ENCODE measurements at places on chromosomes 2 and 18.

DNA sequence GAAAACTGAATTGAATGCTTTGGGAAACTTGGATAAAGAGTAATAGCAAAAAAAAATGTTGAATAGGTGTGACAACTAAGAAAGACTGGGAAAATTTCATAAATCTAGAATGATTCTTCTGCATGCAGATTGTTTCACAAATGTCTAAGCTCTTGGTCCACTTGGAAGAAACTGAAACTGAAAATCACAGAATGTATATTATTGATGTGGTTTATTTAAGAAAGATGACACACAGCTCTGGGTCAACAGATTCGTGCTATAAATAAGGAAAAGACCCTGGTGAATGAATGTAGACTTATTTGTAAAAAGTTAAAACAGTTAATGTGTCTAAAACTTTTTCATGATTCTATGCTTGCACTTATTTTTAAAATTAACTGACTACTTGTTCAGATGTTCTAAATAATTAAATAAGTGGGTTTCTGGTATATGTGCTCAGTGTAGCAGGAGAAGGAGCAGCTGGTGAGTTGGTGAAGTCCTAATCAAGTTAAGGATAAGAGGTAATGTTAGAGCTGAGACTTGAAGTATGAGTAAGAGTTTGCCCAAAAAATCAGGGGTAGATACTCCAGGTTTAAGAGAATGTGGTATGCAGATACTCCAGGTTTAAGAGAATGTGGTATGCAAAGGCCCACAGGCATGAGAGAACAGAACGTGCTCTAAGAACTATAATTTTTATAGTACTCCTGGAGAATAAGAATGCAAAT is 24.5 kb downstream of the UGP2 start:
- no peak for DNase-seq

DNA sequence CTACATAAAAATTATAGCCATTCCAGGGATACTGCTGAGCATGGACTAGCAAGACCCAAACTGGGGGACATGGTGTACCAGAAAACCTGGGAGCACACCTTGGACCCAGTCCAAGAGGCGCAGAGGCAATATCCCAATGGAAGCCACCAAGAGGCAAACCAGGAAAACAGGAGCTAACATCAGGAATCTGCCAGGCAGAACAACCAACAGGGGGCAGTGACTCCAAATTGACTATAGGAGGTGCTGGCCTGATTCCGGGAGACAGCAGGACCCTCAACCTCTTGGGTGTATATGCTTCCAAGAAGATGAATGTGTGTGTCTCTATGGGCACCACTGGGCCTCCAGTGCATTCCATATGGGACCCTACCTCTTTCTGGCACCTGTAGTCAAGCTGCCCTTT is 172.7 kb upstream of the ARL4C start:
- DNase-seq: no peak

DNA sequence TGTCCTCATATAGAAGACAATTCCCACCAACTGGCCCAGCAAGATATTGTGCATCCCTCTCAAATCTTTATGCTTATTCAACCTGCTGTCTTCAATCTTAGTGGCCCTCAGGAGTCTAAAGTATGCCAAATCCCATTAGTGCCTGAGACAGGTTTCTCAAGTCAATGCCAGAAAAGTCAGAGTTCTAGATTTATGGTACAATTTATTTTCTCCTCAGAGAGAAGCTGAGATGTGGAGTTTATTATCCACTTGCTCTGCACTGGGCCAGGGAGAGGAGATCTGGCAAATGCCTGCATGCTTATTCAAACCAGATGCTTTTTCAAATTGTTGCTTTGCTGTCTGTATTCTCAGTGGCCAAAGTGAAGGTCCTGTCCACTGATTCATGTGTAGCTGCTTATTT is 825.2 kb downstream of the METTL4 start:
- DNase-seq: no peak

- DNase-seq: no peak
These were observed 171.0 kb upstream of the ZFP36L2 start for GRCh38 chr2:43397411-43397810.

GRCh38 chr2:240646176-240646899 is 21.1 kb downstream of the GPR35 start:
- DNase-seq: peak; percentile 4

DNA sequence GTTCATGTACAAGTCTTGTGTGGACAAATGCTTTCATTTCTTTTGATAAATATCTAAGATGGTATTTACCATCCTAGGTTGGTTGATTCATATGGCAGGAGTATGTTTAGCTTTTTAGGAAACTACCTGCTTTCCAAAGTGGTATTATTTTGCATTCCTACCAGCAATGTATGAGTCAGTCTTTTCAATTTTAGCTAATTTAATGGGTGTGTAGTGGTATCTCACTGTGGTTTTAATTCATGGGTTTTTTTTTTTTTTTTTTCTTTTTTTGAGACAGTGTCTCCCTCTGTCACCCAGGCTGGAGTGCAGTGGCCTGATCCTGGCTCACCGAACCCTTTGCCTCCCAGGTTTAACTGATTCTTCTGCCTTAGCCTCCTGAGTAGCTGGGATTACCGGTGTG is 4.2 kb downstream of the ZNF512 start:
- no peak for DNase-seq

- no peak for DNase-seq
These were observed 437.4 kb downstream of the MEIS1 start for GRCh38 chr2:66872081-66872985.

DNA sequence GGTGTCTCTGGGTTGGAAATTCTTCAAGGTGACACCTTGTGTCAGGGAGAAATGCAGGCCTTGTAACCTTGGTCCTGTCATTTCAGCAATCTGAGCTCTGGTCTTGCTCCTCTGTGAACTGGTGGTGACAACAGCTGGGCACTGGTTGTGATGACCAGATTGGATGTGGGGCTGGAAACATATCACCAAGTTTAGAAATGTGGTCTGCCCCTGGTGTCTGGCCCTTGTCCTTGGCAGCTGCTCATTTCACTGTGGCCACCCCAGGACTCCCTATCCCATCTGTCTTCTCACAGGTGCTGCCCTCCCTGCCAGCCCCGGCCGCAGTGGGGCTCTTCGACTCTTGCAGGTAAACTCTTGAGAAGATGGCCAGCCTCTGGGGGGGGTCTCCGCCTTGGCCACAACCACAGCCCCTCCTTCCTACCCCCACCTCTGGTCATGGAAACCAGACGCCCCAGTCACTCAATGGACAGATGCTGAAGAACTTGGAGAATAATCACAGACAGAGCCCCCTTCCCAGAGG is 20.7 kb downstream of the SIX3 start:
- DNase-seq: no peak

DNA sequence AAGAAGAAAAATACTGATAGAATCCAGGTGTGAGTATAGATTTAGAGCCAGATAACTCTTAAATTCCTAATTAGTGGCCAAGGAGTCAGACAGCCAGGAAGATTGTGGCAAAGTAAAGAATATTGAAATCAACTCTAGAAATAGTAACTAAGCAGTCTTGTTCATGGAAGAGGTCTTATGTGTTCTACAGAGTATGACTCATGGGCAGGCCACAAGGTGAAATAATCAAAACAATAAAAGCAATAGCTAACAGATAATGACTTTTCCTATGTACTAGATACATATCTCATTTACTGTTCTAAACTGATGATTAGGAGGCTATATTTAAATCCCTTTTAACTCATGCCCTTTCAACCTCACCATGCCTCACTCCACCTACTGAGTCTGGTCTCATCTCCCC is 227.4 kb upstream of the COL3A1 start:
- no peak for DNase-seq

Data from T-helper 2 cell (primary cell).